Activated naive CD4-positive, alpha-beta T cell treated with anti-CD3 and anti-CD28 coated beads for 36 hours (primary cell): ENCODE measurements at places on chromosomes 5 and 9. TPM values are rescaled to one million over a fixed set of nuclear protein-coding genes. Genes with fewer than 3 reads are reported as not detected.
A peak's percentile ranks its signal among the peaks of the same experiment; 100 is the strongest.

UGT3A2 gene
- not detected for total RNA-seq

NFIL3 gene
- 58.5 TPM for total RNA-seq

GDF9 gene
- 0.64 TPM for total RNA-seq

FGD3 gene
- total RNA-seq, result 58.8 TPM

SCGB3A1 gene
- total RNA-seq, result not detected

TGFBI gene
- not detected for total RNA-seq

ACOT12 gene
- total RNA-seq, result not detected

CCDC180 gene
- total RNA-seq, result 1.9 TPM

CBY3 gene
- total RNA-seq, result not detected

GRCh38 chr5:82403026-82403425 lies 124.9 kb upstream of the RPS23 start:
- H3K27me3 ChIP-seq, result no peaks in the 10 kb centered on the region
- no peaks in the 10 kb centered on the region for H3K4me1 ChIP-seq
- no peak for DNase-seq
- no peaks in the 10 kb centered on the region for H3K36me3 ChIP-seq
- H3K27ac ChIP-seq, result no peak overlapping the region
- H3K4me3 ChIP-seq, result no peak overlapping the region

GRCh38 chr5:10401498-10401897 lies 40.2 kb upstream of the ROPN1L start:
- H3K27ac ChIP-seq, result no peak overlapping the region
- H3K27me3 ChIP-seq, result no peaks in the 10 kb centered on the region
- DNase-seq, result no peak
- H3K36me3 ChIP-seq, result peaks cover 16% of the 10 kb centered on the region
- H3K4me3 ChIP-seq, result no peak overlapping the region

GRCh38 chr5:73153513-73153912 lies 19.5 kb upstream of the TMEM174 start:
- H3K27me3 ChIP-seq, result peaks cover 84% of the 10 kb centered on the region
- H3K4me1 ChIP-seq, result peaks cover 7% of the 10 kb centered on the region
- no peak for DNase-seq
- no peak overlapping the region for H3K4me3 ChIP-seq
- H3K36me3 ChIP-seq, result no peaks in the 10 kb centered on the region

- no peak for DNase-seq
- no peaks in the 10 kb centered on the region for H3K36me3 ChIP-seq
- no peaks in the 10 kb centered on the region for H3K27me3 ChIP-seq
- H3K4me1 ChIP-seq, result no peaks in the 10 kb centered on the region
- H3K4me3 ChIP-seq, result no peak overlapping the region
These were observed 159.0 kb downstream of the PBX3 start for GRCh38 chr9:125906144-125906543.

GRCh38 chr9:107932601-107933000 lies 443.0 kb upstream of the KLF4 start:
- H3K27me3 ChIP-seq, result no peaks in the 10 kb centered on the region
- no peaks in the 10 kb centered on the region for H3K36me3 ChIP-seq
- H3K27ac ChIP-seq, result no peak overlapping the region
- no peaks in the 10 kb centered on the region for H3K4me1 ChIP-seq
- H3K4me3 ChIP-seq, result no peak overlapping the region

DNA sequence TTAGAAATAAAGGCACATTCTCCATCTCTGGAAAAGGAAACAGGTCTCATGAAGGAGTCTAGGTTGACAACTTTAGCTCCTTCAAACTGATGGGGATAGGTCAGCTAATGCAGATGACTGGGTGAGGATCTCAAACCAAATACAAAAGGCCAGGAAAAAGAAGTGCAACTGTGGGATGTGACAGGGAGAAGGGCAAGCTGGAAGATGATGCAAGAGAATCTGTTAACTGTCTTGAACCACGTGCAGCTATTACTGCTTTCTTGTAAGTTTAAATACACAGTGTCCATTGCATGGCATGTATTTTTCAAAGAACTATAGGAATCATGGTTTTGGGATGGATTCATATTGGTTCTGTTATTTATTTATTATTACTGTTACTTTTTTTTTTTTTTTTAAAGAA lies 331.8 kb downstream of the NDUFS4 start:
- no peak for DNase-seq
- H3K4me3 ChIP-seq, result no peak overlapping the region
- H3K27ac ChIP-seq, result no peak overlapping the region
- no peaks in the 10 kb centered on the region for H3K36me3 ChIP-seq
- H3K27me3 ChIP-seq, result no peaks in the 10 kb centered on the region
- H3K4me1 ChIP-seq, result no peaks in the 10 kb centered on the region

DNA sequence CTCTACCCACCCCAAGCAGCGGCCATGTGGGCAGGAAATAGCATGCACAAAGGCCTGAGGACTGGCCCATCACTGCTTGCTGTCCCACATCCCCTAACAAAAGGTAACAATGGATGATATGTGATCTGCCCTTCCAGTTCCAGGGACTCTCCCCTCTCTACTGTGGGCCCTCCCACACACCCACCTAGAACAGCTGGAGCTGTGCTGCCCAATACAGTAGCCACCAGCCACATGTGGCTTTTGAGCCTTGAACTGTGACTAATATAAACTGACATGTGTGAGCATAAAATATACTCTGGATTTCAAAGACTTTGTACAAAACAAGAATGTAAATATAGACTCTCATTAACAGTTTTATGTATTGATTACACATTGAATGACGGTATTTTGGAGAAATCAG lies 78.1 kb downstream of the C5orf15 start:
- H3K4me3 ChIP-seq, result no peak overlapping the region
- H3K27ac ChIP-seq, result no peak overlapping the region
- H3K4me1 ChIP-seq, result no peaks in the 10 kb centered on the region
- no peaks in the 10 kb centered on the region for H3K36me3 ChIP-seq

GRCh38 chr5:145982572-145983318 lies 46.4 kb downstream of the SH3RF2 start:
- no peaks in the 10 kb centered on the region for H3K4me1 ChIP-seq
- no peaks in the 10 kb centered on the region for H3K36me3 ChIP-seq
- H3K27me3 ChIP-seq, result no peaks in the 10 kb centered on the region
- H3K4me3 ChIP-seq, result no peak overlapping the region
- no peak overlapping the region for H3K27ac ChIP-seq
- no peak for DNase-seq

DNA sequence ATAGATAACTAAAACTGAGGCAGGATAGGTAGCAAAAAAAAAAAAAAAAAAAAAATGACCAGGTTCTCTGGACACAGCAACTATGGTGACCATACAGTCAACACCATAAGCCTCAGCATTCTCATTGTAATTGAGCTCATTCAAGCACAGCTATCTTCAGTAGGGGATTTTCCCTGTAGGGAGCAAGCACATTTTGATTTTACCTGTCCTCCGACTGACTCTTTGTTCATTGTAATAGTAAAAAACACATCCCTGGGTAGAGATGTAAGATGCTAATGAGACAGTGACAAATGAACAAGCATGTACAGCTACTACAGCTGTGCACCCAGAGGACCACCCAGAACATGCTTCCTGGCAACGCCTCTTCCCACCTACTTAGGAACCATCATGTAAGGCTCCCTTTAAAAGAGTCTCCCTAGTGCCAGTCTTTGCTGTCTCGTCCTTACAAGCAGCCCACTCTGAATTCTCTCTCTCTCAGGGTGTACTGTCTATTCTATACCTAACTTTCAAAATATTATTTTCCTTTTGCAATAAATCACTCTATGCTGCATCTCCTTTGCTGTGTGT lies 65.0 kb upstream of the FBXW11 start:
- H3K4me1 ChIP-seq, result peaks cover 46% of the 10 kb centered on the region
- peak overlapping the region; percentile 4 for H3K27ac ChIP-seq
- H3K4me3 ChIP-seq, result no peak overlapping the region
- DNase-seq, result no peak
- no peaks in the 10 kb centered on the region for H3K27me3 ChIP-seq

DNA sequence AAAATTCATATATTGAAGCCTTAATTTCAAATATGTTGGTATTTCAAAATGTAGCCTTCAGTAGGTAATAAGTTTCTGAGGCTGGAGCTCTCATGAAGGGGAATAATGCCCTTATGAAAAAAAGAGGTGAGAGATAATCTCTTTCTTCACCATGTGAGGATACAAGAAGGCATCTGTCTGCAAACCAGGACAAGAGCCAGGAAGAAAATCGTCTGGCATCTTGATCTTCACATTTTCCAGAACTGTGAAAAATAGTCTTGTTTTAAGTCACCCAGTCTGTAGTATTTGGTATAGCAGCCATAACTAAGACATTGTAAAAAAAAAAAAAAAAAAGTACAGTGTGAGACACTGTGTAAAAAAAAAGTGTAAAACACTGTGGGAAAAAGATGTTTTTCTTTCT lies 768.9 kb downstream of the TAF11L14 start:
- no peak overlapping the region for H3K4me3 ChIP-seq
- no peaks in the 10 kb centered on the region for H3K4me1 ChIP-seq
- no peak overlapping the region for H3K27ac ChIP-seq
- H3K27me3 ChIP-seq, result no peaks in the 10 kb centered on the region

DNA sequence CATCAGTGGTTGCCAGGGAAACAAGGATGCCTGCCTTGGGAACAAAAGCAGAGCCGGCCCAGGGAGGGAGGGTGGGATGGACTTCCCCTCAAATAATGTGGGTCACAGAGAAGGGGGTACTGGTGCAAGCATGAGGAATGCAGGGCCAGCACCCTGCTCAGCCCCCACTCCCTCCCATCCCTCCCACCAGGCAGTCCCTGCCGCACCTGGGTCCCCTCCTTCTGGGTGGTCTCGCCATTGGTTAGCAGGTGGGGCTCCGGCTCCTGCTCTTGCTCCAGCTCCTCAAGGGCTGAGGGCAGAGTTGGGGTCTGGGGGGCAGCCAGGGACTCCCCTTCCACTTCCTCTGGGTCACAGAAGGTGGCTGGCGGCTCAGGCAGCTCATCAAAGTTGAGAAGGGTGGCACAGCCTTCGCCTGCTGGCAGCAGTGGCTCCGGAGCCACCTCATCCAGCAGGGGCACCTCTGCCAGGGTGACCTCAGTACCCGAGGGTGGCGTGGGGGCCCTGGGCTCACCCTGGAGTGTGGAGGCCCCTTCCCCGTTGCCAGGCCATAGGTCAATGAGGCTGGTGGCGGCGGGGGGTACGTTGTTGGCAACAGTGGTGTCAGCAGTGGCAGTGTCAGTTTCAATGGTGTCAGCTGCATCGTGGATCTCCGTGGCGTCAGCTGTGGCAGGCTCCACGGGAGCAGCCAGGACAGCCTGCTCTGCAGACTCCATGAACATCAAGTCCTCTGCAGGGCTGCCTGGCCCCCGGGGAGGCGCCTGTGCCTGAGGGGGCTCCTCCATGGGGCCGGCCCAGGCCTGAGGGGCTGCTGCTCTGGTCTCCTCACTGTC lies 11.5 kb downstream of the PRR7 start:
- no peak for DNase-seq
- H3K27me3 ChIP-seq, result no peaks in the 10 kb centered on the region
- peaks cover 26% of the 10 kb centered on the region for H3K4me1 ChIP-seq
- no peak overlapping the region for H3K27ac ChIP-seq

DNA sequence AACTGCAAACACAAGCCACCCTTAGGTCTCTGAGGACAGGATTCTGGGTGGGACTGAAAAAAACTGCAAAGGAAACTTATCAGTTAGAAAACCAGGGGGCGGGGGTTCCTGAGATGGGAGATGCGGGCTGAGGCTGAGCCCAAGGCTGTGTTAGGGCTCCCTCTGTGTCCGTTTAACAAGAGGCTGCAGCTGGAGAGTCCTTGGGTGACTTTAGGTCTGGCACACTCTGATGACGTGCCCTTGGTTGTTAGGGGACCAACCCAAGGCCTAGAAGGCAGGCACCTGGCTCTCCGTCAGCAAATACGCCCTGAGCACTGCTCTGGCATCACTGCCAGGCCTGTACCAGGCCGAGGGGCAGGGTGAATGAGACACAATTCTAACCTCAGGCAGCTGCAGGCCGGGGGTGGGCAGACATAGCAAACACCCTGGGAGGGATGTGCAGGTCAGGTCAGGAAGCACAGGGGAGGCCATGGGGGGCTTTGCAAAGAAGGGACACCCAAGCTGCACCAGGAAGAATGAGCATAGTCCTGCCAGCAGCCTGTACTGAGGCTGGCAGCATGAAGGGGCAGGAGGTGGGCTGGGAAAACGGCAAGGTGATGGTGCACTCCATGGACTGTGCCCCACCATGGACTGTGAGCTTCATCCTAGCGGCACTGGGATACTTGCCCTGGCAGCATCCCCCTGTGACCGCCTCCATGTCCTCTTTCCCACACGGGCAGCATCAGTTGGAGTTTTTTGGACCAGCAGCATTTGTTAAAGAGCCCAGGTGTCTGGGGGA lies 137.9 kb downstream of the GABBR2 start:
- no peak overlapping the region for H3K4me3 ChIP-seq
- H3K4me1 ChIP-seq, result peaks cover 5% of the 10 kb centered on the region
- DNase-seq, result no peak
- no peaks in the 10 kb centered on the region for H3K36me3 ChIP-seq

GRCh38 chr5:138077064-138077696 lies 6.7 kb upstream of the WNT8A start:
- H3K4me3 ChIP-seq, result no peak overlapping the region
- H3K27me3 ChIP-seq, result no peaks in the 10 kb centered on the region

DNA sequence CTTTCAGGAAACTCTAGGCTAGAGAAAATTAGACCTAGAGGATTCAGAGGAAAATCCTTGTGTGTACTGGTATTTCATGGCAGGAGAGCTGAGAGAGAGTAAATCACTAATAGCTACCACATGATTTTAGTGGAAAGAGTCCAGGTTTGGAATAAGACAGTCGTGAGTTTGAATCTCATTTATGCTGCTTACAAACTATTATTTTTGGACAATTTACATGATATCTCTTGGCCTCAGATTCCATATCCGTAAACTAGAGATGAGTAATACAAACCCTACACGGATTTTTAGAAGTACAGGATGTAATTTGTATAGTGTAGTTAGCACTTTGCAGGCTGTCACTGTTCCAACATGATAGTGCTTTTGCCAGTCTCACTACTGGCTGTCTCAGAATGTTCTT lies 2.7 kb downstream of the IL31RA start:
- no peak overlapping the region for H3K4me3 ChIP-seq
- peaks cover 51% of the 10 kb centered on the region for H3K4me1 ChIP-seq
- DNase-seq, result no peak

DNA sequence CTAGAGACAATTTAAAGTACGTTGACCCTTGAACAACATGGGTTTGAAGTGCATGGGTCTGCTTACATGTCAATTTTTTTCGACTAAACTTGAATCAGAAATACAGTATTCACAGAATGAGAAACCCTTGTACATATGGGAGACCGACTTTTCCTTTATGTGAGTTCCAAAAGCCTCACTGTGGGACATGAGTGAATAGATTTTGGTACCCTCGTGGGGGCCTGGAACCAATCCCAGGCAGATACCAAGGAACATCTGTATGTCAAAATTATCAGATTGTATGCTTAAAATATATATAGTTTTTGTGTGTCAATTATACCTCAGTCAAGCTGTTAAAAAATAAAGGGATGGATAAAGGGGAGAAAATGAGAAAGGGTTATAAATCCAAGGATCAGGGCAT lies 78.7 kb upstream of the MAN2A1 start:
- H3K27ac ChIP-seq, result no peak overlapping the region
- no peaks in the 10 kb centered on the region for H3K27me3 ChIP-seq
- H3K36me3 ChIP-seq, result no peaks in the 10 kb centered on the region
- DNase-seq, result no peak
- H3K4me3 ChIP-seq, result no peak overlapping the region
- no peaks in the 10 kb centered on the region for H3K4me1 ChIP-seq

GRCh38 chr9:127448112-127448805 lies 2.9 kb downstream of the RPL12 start:
- DNase-seq, result no peak
- H3K4me3 ChIP-seq, result peak overlapping the region; percentile 89
- H3K4me1 ChIP-seq, result peaks cover 44% of the 10 kb centered on the region
- peak overlapping the region; percentile 95 for H3K27ac ChIP-seq
- H3K27me3 ChIP-seq, result no peaks in the 10 kb centered on the region
